NCI-H446 (cell line): ENCODE measurements at places on chromosomes 3 and 15.

- DNase-seq = no peak
Measured at GRCh38 chr3:187041362-187042307, 97.7 kb downstream of the RPL39L start.

GRCh38 chr3:13079051-13079450 is 5.8 kb upstream of the IQSEC1 start:
- no peak for DNase-seq

DNA sequence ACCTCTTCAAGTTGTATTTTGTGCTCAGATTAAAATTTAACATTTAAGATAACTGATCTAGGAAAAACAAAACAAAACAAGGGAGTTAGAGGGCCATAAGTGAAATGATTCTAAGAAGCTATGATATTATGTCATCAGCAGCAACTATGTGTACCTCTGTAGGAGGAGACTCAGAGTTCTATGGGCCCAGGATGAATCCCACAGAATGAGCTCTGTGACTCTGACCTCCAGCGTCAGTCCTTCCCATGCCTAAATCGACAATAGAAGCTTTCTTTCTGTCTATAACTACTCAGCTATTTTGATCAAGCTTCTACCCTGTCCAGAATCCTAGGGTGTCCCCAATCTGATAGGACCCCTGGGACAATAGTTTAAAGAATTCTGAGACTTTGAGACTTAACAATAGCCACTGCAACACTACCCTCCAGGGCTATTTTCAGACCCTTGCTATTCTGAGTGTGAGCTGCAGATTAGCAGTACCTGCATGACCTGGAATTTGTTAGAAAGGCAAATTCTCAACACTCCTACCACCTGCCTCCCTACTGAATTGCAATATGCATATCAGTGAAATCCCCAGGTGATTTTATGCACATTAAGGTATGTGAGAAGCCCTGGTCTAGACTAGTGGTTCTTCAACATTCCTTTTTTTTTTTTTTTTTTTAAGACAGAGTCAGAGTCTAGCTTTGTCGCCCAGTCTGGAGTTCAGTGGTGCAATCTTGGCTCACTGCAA is 66.7 kb downstream of the ARHGAP31 start:
- DNase-seq = no peak

DNA sequence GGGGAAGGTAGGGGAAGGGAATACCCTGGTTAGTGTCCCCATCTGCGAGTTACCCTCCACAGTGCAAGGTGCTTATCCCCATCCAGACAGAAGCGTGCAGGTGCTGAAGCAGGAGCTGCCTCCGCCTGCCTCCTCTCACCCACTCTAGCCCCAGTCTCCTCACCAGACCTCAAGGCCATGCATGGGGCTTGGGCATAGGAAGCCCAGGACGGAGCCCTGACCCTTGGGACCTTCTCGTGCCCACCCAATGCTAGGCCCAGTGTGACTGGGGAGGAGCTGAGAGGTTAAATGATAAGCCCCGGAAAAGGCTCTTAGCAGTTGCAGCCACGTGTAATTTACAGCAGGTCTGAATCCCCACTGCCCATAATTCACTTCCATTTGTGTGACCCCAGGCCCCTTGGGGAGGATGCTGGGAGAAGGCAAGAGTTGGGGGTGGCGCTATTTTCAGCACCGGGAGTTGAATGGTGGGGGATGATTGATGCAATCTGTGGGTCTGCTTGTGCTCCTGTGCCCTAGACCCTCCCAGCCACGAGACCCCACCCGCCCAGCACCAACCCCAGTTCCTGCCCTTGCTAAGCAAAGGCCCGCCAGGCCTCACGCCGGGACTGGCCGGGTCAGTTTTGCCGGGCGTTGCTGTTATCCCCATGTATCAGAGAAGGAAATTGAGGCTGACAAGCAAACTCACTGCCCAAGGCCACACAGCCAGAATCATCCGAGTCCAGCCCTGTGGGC is 14.5 kb upstream of the PLXND1 start:
- no peak for DNase-seq

GRCh38 chr15:77737238-77738037 is 104.7 kb upstream of the LINGO1 start:
- DNase-seq = no peak

GRCh38 chr3:29247088-29247745 is 33.7 kb upstream of the RBMS3 start:
- DNase-seq = no peak

DNA sequence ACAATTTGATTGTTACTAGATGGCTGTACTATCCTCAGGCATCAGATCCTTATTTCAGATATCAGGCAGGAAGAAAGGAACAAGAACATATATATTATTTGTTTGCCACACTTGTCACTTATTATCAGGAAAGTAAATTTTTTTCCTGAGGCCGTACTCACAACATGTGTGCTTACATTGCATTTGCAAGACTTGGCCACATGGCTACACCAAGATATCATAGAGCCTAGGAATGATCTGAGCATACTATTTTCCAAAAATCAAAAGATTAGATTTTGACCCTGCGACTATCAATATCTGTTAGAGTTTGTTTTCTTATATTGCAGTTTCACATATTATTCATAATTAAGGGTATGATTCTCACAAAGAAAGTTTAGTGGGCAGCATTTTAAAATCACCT is 426.2 kb upstream of the BCHE start:
- no peak for DNase-seq

GRCh38 chr3:59660852-59661625 is 611.2 kb upstream of the CFAP20DC start:
- peak; percentile 37 for DNase-seq

- peak; percentile 42 for DNase-seq
Measured at GRCh38 chr15:79184465-79184892, 93.9 kb upstream of the RASGRF1 start.

DNA sequence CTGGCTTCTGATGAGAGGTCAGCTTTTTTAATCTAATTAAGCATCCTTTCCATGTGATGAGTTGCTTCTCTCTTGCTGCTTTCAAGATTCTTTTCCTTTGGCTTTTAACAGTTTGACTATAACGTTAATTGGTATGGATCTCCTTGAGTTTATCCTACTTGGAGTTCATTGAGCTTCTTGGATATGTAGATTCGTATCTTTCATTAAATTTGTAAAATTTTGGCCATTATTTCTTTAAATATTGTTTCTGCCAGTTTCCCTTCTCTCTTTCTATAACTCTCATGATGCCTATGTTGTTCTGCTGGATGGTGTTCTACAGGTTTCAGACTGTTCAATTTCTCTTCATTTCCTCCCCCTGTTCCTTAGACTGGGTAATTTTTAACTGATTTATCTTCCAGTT is 21.0 kb upstream of the MTMR10 start:
- DNase-seq = no peak

DNA sequence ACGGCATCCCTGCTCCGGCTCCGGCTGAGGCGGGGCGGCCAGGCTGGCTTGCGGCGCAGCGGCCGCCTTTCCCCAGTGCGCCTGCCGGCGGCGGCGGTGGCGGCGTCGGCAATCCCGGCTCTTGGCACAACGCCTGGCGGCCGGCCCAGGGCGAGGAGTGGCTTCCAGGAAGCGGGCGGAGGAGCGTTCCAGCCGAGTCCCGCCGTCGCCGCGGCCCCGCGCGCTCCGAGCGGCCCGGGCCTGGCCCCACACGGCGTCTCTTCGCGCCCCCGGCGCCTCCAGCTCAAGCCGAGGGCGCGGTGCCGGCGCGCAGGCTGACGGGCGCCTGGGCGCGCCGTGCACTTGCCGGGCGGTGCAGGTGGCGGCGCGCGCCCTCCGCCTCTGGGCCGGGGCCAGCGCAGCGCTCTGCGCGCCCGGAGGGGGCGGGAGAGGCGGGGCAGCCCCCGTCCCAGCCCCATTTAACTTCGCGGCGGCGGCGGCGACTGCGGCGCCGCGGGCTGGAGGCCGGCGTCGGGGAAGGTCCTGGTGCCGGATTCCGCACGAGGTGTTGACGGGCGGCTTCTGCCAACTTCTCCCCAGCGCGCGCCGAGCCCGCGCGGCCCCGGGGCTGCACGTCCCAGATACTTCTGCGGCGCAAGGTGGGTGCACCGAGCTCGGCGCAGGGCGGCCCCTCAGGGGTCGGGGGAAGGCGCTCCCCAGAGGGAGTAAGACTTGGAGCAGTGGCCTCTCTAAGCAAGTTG is at the start of gene ADAMTSL3:
TSS of gene ADAMTSL3 (plus strand) at position 485 of the 740 bp plus-strand sequence. CDS start 1,639 bp downstream, outside the sequence.
- DNase-seq = no peak

- DNase-seq = no peak
Measured at GRCh38 chr3:190059242-190059590, 61.5 kb downstream of the P3H2 start.

GRCh38 chr15:30953731-30954378 is 37.6 kb downstream of the MTMR10 start:
- DNase-seq = no peak

- DNase-seq = no peak
Measured at GRCh38 chr15:35179739-35180138, 94.6 kb upstream of the NANOGP8 start.

DNA sequence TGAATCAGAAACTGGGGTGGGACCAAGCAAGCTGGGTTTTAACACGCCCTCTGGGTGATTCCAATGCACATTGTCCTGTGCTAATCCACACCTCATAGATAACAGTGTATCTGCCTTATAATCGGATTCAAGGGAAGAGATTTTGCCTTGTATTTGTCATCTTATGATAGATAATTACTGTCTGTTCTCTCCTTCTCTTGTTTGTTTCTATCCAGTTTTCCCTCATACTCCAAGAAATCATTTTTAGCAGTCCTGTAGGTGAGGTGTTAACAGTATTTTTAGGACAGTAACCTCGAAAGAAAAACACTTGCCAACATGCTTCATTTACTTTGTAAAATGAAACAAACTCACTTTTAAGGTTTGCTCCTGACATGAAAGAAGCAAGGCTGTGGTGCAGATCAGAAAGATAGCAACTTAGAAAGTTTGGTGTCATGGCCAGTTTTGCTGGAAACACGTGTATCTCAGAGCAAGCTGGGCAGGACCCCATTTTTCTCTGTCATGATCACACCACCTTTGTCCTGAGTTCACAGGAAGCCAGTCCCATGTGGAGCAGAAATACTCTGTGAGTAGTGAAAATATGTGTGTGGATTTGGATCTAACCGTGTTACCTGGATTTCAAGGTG is 72.6 kb downstream of the TRAK1 start:
- no peak for DNase-seq

- no peak for DNase-seq
Measured at GRCh38 chr3:109569135-109569846, 231.9 kb upstream of the DPPA4 start.

GRCh38 chr15:50059883-50060282 is 59.1 kb downstream of the ATP8B4 start:
- DNase-seq = no peak

GRCh38 chr3:4754180-4755086 is 224.8 kb upstream of the BHLHE40 start:
- DNase-seq = no peak

- no peak for DNase-seq
Measured at GRCh38 chr3:115139072-115139471, 8.0 kb downstream of the ZBTB20 start.

DNA sequence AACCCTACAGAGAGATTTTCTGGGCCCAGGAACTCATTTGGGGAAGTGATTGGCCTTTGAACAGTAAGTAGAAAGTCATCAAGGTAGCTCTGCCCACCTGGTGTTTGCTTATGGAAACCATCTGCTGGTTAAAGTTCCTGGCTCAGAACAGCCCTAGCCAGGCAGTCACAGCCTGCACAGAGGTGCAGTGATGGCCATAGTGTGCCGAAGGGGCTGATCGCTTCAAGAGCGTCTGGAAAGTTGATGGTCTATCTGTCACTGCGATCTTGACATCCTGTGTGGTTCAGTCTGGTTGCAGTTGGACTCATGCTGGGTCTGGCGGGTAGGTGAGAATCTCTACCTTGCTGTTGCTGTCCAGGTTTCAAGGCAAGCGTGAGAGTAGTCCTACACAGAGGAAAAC is 151.6 kb downstream of the SLCO3A1 start:
- DNase-seq = no peak

- no peak for DNase-seq
Measured at GRCh38 chr3:29374226-29374625, 93.4 kb downstream of the RBMS3 start.

GRCh38 chr15:90799639-90800170 is 68.7 kb upstream of the FURIN start:
- no peak for DNase-seq

DNA sequence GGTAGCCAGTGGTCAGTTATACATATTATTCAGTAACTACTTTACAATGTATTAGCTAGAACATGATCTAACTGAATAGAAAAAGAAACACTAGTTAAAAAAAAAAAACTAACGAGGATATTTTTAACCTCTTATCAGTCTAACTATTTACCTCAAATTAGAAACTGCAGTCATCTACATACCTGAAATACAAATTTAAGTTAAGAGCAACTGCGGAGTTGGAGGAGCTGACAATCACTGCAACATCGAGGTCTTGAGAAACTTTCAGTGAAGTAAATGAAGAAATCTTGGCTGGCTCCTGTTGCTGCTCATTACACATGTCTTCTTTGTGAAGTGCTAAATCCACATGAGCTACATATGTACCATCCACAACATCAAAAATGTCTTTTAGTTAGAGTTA is 6.5 kb downstream of the SPG11 start:
- DNase-seq = no peak

GRCh38 chr3:84836961-84837360 is 121.8 kb upstream of the CADM2 start:
- DNase-seq = peak; percentile 4

DNA sequence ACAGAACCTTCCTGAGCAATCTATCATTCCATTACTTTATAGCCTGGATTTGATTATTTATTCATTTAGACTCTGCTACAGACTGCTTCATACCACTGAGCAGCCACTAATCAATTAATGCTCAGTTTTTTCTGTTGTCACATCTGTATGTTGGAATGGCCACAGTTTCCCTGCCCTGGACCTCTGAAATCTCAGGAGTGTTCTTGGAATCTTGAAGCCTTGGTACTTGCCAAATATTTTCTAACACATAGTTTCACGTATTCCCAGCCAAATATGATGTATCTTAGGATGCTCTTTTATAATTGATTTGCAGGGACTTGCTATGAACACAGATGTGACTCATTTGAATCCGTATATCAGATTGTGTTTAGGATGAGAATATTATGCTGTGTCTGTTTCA is 225.8 kb downstream of the TAFA4 start:
- no peak for DNase-seq

GRCh38 chr3:31277582-31277981 is 255.1 kb upstream of the STT3B start:
- no peak for DNase-seq

GRCh38 chr3:134802428-134803050 is 7.5 kb downstream of the EPHB1 start:
- DNase-seq = no peak

- no peak for DNase-seq
Measured at GRCh38 chr3:12049675-12050074, 45.5 kb downstream of the SYN2 start.

DNA sequence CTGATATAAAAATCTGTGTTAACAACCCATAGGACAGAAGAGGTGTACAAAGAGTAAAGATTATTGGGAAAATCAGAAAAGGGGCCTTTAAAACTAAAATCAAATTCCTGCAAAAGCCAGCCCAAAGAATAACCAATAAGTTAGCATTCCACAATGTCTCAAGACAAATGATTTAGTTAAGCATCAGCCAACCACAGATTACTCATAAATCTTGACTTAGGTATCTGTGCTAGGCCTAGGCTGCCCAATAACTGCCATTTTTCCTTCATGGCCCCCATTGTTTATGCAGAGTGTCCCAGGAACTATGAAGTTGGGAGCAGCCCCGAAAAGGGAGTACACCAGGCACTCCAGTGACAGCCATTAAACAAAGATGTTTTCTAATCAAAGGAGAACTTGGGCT is 7.4 kb downstream of the TRANK1 start:
- DNase-seq = no peak
